ENCODE measurements at places on chromosomes 12 and 14.

DNA sequence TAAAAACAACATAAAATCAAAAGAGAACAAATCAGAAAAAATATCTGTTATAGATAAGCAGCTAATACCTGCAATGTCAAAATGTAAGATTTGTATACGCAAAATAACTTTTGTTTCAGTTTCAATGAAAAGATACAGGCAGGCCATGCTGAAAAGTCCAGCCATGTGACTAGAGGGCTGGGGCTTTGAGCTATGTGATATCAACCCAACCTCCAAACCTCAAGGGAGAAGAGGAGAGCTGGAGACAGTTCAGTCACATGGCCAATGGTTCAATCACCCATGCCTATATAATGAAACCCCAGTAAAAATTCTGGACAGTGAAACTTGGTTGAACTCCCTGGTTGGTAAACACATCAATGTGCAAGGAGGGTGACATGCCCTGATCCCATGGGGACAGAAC, 5.3 kb downstream of the COX16 start:
- no peak for DNase-seq

GRCh38 chr14:44149597-44149996, 357.5 kb downstream of the FSCB start:
- DNase-seq = peak; percentile 61

- DNase-seq = no peak
These were observed 116.4 kb downstream of the LRIG3 start for GRCh38 chr12:58803908-58804307.

- no peak for DNase-seq
These were observed 835.9 kb downstream of the DIO2 start for GRCh38 chr14:79375356-79375755.

- no peak for DNase-seq
These were observed 5.6 kb upstream of the ST8SIA1 start for GRCh38 chr12:22340143-22340542.

GRCh38 chr12:27101290-27101689, 18.9 kb upstream of the C12orf71 start:
- DNase-seq = no peak

GRCh38 chr12:94304012-94304411, 155.6 kb downstream of the PLXNC1 start:
- no peak for DNase-seq

GRCh38 chr12:96241431-96241830, 47.3 kb downstream of the ELK3 start:
- DNase-seq = no peak

DNA sequence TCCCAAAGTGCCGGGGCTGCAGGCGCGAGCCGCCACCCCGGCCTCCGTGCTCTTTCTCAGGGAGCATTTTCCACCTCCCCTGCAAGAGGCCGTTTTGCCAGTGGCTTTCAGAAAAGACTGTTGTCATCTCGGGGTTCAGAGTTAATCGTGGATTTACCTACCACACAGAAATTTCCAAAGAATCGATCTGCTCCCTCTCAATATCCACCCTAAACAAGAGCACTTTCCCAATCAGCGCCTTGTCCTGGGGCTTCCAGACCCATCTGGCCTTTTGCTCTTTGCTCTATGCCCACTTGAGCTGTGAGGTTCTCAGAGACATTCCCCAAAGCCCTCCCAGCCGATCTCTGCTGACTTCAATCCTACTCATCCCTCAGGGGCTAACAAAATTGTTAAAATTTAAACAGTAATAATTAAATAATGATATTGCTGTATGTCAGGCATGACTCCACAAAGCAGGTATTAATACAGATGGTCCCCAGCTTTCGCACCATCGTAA, 86.6 kb downstream of the NINJ2 start:
- no peak for DNase-seq

- peak; percentile 44 for DNase-seq
These were observed 68.4 kb downstream of the CRACR2A start for GRCh38 chr12:3684449-3685051.

DNA sequence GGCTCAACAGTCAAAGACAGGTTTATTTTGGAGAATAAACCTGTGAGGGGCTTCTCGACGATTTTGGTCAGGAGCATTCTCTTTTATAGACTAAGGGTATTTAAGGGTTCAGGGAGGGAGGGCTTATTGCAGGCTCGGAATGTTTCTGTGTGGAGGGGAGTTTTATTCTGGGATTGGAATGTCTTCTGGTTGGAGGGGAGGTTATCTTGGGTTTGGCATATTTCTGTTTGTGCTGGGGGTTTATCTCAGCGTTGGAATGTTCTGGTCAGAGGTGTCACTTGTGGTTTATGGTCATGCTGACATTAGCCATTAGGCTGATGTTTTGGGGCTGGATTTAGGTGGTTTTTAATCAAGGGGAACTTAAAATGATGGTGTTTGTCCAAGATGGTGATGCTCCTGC, 103.9 kb downstream of the SUDS3 start:
- DNase-seq = no peak

GRCh38 chr12:131592972-131593371, 117.9 kb upstream of the SFSWAP start:
- no peak for DNase-seq

- DNase-seq = no peak
These were observed 4.5 kb downstream of the TMEM117 start for GRCh38 chr12:43840338-43840737.

GRCh38 chr12:132629330-132629729, 10.8 kb downstream of the P2RX2 start:
- no peak for DNase-seq

DNA sequence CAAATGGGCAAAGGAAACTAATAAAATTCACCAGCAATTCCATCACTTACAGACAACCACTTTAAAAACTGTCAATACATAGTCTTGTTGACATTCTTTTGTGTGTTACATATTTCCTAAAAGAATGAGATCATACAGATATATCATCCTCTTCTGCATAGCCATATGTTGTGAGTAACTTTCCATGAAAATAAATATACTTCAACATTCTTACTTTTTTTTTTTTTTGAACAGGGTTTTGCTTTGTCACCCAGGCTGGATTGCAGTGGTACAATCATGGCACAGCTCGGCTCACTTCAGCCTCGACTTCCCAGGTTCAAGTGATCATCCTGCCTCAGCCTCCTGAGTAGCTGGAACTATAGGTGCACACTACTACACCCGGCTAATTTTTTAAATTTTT, 20.9 kb downstream of the ZC2HC1C start:
- DNase-seq = no peak

DNA sequence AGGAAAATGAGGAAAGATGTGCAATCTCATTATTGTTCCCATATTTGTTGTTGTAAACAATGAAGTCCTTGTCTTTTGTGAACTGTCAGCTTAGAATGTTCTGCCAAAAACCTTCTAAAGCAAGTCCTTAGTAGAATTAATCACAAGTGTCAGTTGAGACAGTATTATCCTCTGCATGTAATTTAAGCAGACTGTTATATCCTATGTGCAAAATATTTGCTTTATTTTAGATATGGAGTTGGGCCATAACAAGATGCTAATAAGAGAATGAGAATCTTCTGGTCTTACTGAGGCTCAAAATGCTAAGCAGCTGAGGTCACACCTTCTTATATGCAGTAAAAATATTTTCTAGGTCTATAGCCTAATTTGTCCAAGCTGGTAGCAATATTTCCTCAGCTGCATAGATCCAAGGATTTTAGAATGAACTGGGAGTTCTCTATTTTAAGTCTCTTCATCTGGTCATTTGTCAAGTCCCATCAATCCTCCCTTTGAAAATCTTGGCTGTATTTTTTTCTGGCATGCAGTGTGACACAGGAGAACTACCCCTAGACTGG, 222.3 kb upstream of the NAV3 start:
- no peak for DNase-seq

All from NCI-H1105 treated with DMSO at 0.1 percent for 48 hours (cell line).